MCF 10A (cell line): ENCODE measurements at places on chromosomes 4 and X. TPM values are rescaled to one million over a fixed set of nuclear protein-coding genes. Genes with fewer than 3 reads are reported as not detected.

The GLRA3 gene
- total RNA-seq: not detected in 2 replicates

The TSPAN6 gene
- total RNA-seq: 4.9 and 5.6 TPM in 2 replicates

The DIAPH2 gene
- total RNA-seq: 15.0 and 17.6 TPM in 2 replicates

The HPGDS gene
- not detected in 2 replicates for total RNA-seq

The ADH1B gene
- total RNA-seq: 24.2 and 32.0 TPM in 2 replicates

The MAGED1 gene
- total RNA-seq: 46.7 and 48.6 TPM in 2 replicates

The ARHGAP36 gene
- not detected in 2 replicates for total RNA-seq

The FHDC1 gene
- 2.0 and 2.7 TPM in 2 replicates for total RNA-seq

The TCP11X2 gene
- total RNA-seq: not detected in 2 replicates

The UPF3B gene
- 17.4 and 18.5 TPM in 2 replicates for total RNA-seq

The SMIM9 gene
- total RNA-seq: not detected in 2 replicates

The FRMD7 gene
- not detected in 2 replicates for total RNA-seq

The MCTS1 gene
- total RNA-seq: 64.9 and 73.7 TPM in 2 replicates

The LDOC1 gene
- total RNA-seq: 21.8 and 26.9 TPM in 2 replicates

The VCX3A gene
- not detected in 2 replicates for total RNA-seq

The CAPN6 gene
- total RNA-seq: 0.37 TPM in 1 of 2 replicates, not detected in the other

The FAT4 gene
- 6.4 and 6.6 TPM in 2 replicates for total RNA-seq

The SSX4B gene
- not detected in 2 replicates for total RNA-seq

The IGFBP7 gene
- total RNA-seq: 55.2 and 61.9 TPM in 2 replicates

The CT47B1 gene
- not detected in 2 replicates for total RNA-seq
